ENCODE measurements at places on chromosomes 7 and 10.
A peak's percentile ranks its signal among the peaks of the same experiment; 100 is the strongest.

DNA sequence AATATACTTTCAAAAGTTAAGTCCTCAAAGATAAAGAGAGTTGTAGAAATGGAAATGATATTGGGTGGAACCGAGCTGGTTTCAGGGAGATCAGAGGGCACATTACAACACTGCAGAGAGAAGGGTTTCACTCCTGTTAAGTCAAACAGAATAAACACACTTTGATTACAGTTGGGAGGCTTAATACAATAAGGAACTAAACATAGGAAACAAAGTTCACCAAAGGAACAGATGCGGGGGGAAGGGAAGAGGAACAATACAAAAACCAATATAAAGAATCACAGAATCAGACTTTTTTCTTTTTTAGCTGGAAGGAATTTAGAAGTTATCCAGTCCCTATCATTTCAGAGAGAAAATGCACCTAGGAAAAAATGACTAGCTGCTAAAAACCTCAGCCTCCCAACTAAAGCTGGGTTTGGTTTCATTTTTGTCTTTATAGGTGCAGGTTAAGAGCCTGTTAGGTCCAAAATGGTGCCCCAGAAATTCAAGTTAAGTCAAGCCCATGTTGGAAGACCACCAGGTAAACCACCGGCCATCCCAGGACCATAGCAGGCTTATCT is 81.9 kb downstream of the DNMBP start:
- no peak for DNase-seq

DNA sequence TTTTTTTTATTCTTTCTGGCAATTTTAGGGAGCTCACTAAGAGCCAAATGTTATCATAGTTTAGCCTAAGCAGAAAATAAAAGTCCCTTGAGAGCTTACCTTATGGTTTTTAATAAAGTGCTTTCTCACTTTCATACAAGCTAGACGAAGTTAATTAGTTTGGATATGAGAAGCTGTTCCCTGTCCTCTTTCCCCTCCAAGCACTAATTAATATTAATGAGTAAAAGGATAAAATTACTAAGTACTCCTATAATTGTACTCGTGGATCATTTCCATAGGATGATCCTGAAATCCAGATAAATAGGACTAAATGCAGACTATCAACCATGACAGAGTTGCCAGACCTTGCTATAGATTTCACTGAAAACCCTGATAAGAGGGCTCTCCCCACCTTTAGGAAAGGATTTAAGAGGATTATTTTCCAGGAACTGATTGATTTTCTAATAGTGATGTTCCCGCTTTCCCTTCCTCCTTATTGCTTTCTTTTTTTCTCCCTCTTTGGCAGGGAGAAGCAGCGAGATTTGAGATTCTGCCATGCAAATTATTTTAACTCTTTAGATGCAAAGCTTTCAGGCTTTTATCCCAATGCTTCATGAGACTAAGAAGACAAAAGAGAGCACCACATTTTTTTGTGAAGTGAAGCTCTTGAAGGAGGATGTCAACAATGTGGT is 58.3 kb upstream of the HECW1 start:
- no peak for DNase-seq

DNA sequence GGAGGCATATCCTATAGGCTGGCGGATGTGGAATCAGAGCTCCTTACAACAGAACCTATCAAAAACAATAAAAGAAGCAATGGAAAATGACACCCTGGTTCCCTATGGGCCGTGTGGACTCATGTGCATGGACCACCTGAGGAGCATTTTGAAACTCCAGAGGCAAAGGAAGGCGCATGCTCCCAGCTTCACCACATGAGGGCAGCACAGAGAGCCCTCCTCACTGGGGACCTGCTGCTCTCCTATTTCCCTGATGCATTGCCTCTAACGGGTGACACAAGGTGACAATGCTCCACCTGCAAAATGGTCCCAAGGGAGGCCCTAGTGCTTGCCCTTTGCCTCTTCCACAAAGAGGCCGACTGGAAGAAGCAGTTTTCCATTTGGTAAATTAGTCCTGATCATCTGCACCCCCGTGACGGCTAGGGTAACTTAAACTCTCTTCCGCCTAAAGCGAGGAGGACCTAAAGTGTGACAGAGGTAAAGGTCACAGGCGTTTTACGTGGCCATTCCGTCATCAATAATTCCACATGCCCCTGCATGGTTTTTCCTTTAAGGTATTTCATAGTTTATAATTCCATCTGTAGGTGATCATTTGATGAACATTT is 67.7 kb downstream of the GPAM start:
- peak; percentile 14 for DNase-seq

DNA sequence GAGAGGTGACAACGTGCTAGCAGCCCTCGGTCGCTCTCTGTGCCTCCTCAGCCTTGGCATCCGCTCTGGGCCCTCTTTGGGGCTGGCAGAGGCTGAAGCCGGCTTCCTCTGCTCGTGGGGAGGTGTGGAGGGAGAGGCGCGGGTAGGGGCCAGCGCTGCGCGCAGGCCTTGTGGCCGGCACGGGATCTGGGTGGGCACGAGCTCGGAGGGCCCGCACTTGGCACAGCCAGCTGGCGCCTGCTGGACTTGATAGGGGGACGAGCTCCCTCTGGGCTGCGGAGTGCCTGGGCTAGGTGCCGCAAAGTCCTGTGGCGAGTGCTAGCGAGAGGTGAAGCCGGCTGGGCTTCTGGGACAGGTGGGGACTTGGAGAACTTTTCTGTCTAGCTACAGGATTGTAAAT is 170.7 kb downstream of the EXOC4 start:
- no peak for DNase-seq

GRCh38 chr10:132306343-132306685 is 1.4 kb downstream of the STK32C start:
- DNase-seq = no peak

DNA sequence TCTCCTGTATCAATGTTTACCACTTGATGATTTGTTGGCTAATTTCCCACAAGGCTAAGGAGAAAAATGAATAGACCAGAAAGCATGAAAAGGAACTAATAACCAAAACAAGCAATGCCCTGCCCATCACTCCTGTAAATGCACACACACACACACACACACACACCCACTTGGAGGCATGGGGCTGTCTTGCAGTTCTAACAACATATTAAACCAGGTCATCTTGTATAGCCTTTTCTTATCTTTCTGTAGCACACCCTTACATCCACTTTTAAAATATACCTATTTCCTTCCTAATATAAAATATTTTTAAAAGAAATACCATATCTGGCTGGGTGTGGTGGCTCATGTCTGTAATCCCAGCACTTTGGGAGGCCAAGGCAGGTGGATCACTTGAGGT is 105.3 kb downstream of the CTTNBP2 start:
- DNase-seq = no peak

- DNase-seq = no peak
Observed at GRCh38 chr7:101207459-101207858, 6.6 kb upstream of the MOGAT3 start.

- DNase-seq = no peak
Observed at GRCh38 chr7:30465046-30465810, 13.4 kb downstream of the NOD1 start.

DNA sequence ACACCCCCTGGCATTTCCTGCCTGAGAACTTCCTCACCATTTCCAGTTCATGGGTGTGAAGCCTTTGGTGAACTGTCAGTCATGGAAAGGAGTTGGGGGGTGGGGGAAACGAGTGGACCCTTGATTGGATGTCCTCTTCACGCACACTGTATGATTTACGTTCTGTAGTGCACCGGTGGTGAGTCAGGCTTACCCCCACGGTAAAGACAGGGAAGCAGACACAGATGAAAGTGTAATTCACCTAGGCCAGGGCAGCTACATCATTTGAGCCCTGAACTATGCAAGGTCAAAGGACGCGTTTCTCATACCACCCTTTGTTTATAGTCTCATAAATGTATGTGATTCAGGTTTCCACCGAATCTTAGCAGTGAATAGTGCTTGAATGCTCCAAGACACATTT is 628.3 kb upstream of the PFKP start:
- DNase-seq = no peak

GRCh38 chr7:69825113-69825972 is 227.1 kb downstream of the AUTS2 start:
- DNase-seq = no peak

DNA sequence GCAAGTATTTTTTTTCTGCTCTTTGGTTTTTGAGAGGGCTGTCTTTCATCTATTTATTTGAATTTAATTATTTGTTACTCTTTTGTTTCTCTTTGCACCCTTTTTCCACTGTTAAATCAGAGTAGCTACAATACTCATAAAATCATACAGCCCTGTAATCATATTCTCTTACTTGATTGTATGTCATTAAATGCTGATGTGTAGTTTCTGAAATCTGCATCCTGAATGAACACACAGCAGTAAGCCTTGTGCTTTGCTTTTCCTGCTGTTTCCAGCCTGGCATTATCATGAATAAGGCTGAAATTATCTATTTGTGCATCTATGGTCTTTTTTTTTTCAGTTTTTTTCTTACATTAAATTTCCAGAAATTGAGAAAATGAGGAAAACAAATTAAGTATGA is 4.1 kb downstream of the LRRC18 start:
- DNase-seq = no peak

DNA sequence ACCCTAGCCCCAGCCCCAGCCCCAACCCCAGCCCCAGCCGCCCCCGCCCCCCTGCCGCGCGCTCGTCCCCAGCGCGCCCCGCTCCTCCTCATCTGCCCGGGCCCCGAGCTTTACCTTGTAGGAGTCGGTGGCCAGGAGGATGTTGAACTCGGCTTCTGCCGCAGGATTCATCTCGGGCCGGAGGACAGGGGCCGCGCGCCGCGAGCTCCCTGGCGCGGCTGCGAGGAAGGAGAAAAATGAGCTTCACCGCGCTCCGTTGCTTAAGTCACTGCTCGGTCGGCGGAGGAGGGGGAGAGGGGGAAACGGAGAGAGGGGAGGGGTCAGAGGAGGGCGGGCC is at the start of gene NAMPT:
Gene NAMPT (minus strand): TSS at position 270 of the 337 bp plus-strand sequence. CDS start 99 bp downstream, at position 171.
- DNase-seq = no peak

DNA sequence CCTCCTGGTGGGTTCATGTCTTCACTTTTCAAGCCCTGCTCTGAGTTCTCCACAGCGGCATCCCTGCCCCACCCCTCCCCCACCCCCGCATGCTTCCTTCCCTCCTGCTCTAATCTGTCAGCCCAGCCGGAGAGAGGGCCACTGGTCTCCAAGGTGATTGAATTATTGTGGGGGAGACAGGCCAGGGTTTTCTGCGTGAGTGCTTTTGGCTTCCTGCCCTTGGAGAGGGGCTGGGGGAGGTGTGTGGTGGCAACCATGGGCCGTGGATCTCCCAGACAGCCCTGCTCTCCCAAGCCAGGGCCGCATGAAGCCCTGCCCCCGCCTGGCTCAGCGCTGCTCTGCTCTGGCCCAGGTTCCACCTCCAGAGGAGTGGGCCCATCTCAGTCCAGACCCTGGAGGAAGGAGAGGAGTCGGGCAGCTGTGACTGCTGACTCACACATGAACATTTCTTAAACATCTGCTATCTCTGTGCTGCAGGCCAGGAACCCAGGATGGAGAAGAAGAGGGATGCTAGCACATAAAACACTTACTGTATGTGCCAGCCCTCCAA is 109.9 kb downstream of the ZMIZ1 start:
- DNase-seq = peak; percentile 97

GRCh38 chr10:34079702-34080484 is 735.2 kb downstream of the PARD3 start:
- DNase-seq = no peak

- no peak for DNase-seq
Observed at GRCh38 chr10:112653851-112654250, 206.8 kb downstream of the VTI1A start.

Measured in RCC 7860 (cell line).